Amygdala (tissue), 56 donors: ENCODE measurements at places on chromosomes 6 and 20.

DNA sequence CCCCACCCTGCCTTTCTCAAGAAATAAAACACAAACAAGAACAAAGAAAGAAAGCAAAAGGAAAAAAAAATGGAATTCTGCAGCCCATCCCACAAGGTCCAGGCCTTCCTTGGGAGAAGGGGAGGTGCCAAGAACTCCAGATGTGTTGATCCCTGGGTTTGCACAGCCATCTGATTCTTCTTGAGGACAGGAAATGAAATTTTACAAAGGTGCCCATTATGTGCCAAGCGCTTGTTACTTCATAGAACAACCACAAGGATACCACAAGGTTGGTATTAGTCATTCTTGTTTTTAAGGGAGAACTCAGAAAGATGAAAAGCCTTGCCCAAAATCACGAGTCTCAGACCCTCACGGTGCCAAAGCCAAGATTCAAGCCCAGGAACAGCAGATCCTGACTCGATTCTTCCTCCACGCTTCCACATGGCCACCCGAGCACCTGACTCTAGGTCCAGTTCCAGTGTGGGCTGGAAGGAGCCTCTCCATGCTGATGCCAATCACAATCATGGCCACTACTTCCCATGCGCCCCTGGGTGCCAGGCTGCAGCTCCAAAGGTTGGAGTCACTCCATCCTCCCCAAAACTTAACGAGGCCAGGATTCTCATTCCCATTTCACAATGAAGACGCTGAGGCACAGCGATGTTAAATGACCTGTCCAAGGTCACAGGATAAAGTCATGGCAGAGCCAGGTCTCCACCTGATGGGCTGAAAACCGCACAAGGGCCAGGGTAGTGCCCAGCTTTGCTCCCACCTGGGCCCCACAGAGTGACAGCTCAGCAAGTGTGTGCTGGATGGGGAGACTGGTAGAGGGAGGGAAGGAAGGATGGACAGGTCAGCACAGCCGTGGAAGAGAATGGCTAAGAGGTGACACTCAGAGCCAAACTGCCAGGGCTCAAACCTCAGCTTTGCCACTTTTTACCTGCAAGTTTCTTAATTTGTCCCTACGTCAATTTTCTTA lies 66.7 kb upstream of the TOP1 start:
- DNase-seq = no peak

GRCh38 chr6:74114428-74114827 lies 418.4 kb downstream of the CD109 start:
- DNase-seq = no peak

DNA sequence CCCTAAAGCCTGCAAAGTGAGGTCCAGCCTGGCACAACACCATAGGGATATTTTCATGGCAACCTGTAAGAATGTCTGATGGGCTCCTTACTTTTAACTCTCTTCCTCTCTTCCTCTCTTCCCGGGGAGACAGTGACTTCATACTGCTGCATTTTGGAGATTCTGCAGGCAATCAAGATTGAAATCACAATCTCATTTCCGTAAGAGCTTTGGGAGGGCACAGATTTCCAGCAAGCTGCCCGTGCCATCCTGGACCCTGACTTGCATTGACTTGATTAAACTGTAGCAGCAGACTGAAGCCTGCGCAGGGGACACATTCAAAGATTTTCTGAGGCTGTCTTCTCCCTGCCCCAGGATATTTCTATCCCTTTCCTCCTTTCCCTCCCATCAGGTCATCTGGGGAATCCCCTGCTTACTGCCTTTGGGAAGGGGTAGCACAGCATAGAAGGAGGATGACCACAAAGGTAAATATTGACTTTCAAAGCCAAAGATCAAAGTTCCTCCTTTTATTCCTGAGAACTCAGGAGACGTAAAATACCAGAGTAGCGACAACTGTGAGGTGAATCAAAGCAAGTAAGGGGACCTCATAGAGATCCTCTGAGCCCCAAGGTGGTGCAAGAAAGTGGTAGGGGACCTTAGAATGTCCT lies 504.0 kb upstream of the ARID1B start:
- DNase-seq = no peak

GRCh38 chr6:75480425-75480824 lies 13.2 kb downstream of the FILIP1 start:
- no peak for DNase-seq

- DNase-seq = no peak
Measured at GRCh38 chr6:141783585-141783984, 349.1 kb upstream of the GJE1 start.

DNA sequence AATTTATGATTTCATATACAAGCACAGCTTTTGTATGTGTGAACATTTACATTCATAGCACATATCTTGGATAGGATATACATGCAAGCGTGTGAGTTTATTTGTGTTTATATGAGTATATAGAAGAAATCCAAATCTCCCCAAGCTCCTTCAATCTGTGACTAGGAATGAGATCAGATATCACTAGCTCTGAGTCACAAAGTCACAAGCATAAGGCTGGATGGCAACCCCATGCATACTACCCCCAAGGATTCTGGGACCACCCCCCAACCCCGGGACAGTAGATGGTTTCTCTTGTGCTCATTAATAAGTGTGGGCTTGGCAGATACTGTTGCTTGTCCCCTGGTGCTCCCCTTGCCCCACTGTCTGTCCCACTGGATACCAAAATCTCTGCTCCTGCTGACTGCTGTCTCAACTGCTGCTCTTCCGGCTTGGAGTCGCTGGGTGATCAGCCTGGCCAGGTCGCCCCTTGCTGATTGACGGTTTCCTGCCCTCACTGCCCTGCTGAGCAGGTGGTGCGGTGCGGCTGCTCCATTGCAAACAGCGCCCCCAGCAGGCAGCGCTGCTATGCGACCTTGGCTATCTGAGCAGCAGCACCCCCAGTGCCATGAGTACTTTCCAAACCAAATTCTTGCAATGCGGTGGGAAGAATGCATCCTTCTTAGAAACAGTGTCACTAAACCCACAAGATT lies 279.4 kb downstream of the CD83 start:
- DNase-seq = no peak

DNA sequence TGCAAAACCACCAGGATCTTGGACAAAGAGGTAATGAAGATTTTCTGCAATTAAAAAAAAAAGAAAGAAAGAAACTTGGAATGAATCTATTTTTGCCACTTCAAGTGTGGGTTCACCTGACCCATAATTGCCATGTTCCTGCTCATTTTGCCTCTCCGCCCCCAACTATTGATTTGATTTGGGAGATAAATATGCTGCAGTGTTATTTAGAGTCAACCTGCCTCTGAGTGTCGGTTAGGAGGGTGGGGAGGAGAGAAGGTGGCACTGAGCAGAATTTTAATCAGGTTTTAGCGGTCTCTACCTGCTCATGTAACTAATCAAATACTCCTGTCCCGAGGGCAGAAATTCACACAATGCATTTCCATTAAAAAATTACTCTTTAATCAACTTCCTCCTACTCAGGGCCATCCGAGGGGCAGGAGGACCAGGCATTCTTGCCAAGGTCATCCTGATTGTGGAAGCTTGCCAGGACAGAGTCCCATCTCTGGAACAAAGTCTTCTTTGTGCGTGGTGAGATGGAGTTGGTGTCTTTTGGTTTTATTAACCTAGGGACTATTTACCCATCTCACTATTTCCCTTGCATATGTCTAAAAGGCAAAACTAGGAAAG lies 300.1 kb downstream of the CDH26 start:
- no peak for DNase-seq

- no peak for DNase-seq
Measured at GRCh38 chr20:7924692-7925091, 15.6 kb downstream of the HAO1 start.

GRCh38 chr6:39268721-39269120 lies 39.4 kb upstream of the KCNK5 start:
- no peak for DNase-seq

GRCh38 chr6:160462551-160463109 lies 114.5 kb downstream of the SLC22A3 start:
- DNase-seq = no peak

- no peak for DNase-seq
Measured at GRCh38 chr20:33812152-33812849, 1.2 kb downstream of the CHMP4B start.

DNA sequence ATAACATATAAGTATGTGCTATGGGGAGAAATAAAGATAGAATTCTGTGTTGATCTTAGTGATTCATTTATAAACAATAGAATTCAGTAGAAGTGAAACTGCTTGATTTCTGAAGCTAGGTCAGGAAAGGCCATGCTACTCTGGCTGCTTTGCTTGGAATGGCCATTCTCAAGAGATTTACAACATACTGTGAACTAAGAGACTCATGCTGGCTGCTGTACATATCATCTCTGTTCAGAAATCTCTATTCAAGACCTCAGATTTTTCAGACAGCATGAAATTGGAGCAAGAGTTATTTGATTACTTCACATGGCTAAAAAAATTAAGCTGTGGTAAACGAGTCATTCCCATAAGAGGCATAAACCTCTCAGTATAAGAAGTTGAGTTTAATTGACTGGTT lies 662.6 kb downstream of the BCKDHB start:
- no peak for DNase-seq

DNA sequence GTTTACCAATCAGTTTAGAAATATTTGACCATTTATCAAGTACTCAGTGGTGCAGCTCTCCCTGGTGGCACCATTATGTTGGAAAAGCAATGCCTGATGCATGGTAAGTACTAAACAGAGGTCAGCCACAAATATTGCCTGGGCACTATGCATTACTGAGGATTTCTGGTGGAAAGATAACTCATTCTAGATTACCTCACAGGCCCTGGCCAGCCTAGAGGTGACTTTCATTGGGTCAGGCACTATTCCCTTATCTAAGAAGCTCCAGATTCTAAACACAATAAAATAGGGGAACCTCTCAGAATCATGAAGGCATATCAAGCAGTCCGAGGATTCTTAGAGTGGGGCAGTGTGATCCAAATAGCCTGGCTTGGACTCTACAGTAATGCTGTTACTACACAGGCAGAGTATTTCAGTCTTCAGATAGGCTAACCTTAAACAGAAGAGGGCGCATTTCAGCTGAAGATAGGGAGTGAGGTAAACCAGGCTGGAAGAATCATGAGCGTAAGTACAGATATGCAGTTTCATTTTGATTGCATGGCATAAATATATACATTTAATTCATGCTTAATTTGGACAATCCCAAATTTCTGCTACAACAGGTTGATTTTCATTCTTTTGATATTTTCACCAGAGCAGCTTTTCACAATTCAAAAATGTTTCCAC lies 12.1 kb downstream of the LGSN start:
- no peak for DNase-seq

DNA sequence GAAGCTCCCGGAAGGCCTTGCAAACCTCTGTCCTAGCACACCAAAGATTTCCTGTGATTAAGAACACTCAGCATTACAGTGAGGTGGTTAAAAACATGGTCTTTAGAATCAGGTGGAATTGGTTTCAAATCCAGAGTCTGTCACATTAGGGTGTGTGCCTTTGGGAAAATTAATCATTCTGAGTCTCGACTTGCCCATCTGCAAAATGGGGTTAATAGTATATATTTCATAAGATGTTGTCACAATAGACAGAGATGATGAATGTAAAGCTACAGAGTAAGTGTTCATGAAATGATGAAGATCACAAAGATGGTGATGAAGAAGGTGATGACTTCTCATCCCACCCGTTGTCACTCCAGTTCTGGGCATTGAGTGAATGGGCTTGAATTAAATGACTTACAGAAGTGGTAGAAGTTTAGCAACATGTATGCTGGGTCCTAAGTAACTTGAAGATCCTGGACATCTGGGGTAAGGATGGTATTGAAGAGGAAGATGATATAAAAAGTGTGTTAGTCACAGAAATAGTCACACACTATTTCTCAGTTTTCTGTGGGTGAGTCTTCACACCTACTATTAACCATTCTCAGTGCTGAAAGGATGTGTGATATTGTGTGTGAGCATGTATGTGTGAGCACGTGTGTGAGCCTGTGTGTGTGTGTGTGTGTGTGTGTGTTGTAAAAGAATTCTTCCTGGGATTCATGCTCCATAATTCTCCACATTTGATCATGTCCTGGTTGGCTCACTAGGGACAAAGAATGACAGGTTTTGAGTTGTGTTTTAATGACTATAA lies 28.0 kb upstream of the NEDD9 start:
- DNase-seq = no peak

GRCh38 chr20:56518721-56519398 lies 5.7 kb upstream of the FAM209A start:
- DNase-seq = no peak
